Esophagus squamous epithelium (tissue), 5 donors: ENCODE measurements at places on chromosomes 4 and X. TPM values are rescaled to one million over a fixed set of nuclear protein-coding genes. Genes with fewer than 3 reads are reported as not detected.

MAGEB3 gene
- not detected for total RNA-seq

SSX1 gene
- not detected for total RNA-seq

DNA sequence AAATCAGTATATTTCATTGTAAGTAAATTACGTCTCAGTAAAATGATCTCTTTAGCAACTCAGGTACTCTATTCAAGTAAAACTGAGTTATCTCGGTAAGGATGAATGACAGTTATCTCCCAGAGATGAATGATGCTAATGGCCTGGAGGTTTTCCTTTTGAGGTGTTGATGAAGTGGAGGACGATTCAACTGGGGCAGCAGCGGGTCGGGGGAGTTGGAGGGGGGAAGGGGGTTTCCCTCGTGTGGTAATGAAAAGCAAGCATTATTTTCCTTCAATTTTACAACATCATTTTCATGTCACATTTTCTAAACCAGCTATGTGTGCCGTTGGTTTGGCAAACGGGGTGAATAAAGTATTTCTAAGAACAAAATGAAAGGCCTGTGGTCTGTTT, 92.4 kb upstream of the ATXN3L start:
- DNase-seq = no peak

DNA sequence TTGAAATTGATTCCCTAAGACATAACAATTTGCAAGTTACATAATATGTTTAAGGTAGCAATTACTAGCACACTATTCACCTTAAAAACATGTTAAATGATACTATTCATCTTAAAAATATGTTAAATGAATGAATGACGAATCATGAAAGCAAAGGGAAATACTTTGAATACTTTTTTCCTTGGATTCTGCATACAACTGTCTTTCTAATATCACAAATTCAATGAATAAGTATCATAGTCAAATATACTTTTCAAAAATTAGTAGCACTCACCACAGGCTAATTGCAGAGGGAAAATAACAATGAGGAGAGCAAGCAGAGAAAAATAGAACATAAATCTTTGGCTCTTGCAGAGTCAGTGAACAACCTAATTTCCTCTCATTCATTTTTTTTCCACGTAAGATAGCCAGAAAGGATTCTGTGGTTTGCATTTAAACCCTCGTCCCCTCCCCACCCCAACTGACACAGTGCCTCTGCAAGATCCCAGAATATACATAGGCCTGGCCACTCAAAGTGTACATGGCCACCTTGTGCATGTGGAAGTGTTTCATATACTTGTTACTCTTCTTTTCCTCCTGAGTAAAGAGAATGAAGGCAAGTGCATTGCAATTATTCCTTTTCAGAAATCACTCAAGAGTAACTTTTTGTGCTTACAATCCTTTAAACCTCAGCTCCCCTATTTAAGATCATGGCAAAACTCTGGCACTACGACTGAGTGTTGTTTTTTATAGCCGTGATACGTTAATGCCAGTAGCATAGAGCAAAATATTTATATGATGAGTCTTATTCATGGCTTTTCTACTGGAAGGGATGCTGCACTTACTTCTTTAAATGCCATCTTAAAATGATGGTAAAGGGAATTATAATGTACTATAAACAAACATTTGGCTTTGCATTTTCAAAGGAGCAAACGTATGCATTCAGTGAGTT, 236.4 kb downstream of the PDGFC start:
- no peak for DNase-seq

DNA sequence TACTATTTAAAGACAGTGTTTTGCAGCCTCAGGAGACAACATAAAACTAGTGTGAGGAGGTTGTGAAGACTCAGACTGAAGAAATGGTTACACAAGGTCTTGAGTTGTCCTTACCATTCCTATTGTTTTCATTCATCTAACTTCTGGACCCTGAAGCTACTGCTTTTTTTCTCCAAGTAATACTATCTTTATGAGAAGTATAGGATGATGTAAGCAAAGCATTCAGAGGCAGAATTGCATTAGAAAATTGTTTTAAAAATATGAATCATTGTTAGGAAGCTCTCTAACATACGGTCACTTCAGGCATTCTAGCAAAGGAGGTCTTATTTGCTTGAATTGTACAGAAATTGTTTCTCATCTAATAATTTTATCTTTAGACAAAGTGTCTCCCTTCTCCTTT, 357.8 kb downstream of the TLL1 start:
- DNase-seq = no peak

DNA sequence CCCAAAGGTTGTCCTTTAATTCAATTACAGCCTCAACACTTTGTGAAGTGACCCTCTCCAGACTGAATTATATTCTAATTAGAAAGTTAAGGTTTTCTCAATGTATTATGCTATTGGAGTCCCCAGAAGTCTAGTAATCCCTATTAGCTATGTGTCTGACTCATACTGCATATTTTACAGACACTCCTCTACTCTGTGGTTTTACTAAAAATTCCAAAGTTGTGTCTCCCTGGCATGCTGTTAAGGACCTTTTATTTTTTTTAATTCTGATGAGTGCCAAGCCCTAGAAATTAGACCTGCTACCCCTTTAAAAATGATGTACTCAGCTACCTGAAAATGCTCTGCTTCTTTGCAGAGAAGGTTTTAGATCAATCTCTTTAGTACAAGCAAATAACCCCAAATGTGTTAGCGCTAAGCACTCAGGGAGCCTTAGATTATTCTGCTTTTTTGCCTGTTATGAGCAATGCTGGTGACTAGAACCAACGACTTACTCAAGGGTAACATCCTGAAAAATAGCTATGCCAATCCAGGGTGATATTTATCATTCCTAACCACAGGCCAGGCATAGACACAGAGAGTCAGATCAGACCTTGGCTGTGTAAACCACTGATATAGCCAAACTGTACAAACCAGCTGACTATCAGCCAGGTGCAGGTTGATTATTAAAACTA, 26.1 kb upstream of the CXCL13 start:
- no peak for DNase-seq

- no peak for DNase-seq
These were observed 231.0 kb downstream of the PRDM5 start for GRCh38 chr4:120691536-120691935.

DNA sequence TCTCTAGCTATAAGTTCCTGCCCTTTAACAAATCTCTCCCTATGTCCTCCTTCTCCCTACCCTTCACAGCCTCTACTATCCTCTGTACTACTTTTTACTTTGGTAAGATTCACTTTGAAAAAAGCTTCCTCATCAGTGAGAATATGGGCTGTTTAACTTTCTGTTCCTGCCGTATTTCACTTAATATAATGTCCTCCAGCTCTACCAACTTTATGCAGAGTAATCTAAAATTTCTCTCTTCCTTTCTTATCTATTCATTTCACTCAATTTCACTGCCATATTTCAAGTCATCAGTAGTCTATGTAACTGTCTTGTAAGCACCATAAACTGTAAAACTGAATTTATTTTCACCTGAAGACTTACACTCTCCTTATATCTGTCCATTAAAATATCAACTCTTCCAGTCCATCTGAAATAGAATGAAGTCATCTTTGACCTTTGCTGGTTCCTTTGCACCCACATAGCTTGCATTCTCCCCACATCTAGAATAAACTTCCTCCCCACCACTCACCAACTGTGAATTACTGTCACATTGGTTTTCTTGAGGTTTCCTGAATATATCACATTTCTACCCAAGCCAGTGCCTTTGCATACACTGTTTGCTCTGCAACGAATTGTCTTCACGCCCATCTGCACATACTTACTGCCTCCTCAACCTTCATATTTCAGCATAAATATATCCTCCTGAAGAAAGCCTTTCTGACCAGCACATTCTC, 54.6 kb downstream of the ARAP2 start:
- no peak for DNase-seq

DNA sequence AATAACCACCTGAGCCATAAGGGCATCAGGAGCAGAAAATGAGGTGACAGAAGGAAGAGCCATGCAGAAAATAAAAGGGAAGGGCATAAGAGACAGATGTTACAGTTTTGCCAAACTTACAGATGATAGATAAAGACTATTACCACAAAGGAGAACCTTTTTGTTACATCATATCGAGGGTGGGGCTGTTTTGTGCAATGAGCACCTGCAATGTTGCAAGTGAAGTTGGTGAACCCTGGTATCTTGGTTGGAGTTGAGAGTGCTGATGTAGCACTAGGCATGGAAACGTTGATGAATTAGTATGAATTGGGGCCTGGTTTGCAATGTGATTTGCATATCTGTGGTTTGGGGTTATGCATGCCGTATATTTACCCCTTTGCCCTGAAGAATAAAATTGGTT, 119.8 kb upstream of the TEX13D start:
- DNase-seq = no peak

DNA sequence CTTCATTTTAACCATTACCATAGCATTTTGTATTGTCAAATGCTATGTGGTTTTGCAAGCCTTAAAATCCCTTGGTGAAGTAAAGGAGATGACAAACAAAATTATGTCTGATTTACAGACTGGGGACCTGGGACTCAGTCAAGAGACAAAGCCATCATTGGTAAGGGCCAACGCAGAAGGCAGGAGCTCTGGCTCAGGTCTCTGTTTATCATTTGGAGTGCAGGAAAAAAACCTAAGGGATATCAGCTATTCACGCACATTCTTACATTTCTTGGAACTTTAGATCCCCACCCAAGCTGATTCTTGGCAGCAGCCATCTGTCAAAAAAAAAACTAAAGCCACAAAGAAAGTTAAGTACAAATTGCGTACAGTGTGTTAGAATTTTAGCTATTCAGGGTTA, 731.9 kb downstream of the STPG2 start:
- DNase-seq = no peak
